ENCODE measurements at places on chromosomes 11 and 22. TPM values are rescaled to one million over a fixed set of nuclear protein-coding genes. Genes with fewer than 3 reads are reported as not detected.

YPEL1 gene
- 1.3 TPM for total RNA-seq

MMP3 gene
- total RNA-seq: 19.1 TPM

HBE1 gene
- total RNA-seq: not detected

SLC29A2 gene
- 0.17 TPM for total RNA-seq

PES1 gene
- 77.9 TPM for total RNA-seq

OR52N1 gene
- not detected for total RNA-seq

MUC15 gene
- total RNA-seq: not detected

GALR3 gene
- total RNA-seq: not detected

RFPL1 gene
- total RNA-seq: not detected

MYOD1 gene
- not detected for total RNA-seq

IFITM10 gene
- total RNA-seq: 1.1 TPM

SLC22A6 gene
- total RNA-seq: not detected

USH1C gene
- total RNA-seq: not detected

DBX1 gene
- total RNA-seq: not detected

Measured in bronchial smooth muscle cell (primary cell).